ENCODE measurements at places on chromosomes 12 and 14.
A peak's percentile ranks its signal among the peaks of the same experiment; 100 is the strongest.

GRCh38 chr12:116731801-116732200 lies 6.1 kb downstream of the SPRING1 start:
- no peak for DNase-seq

GRCh38 chr12:630656-631632 lies 32.3 kb downstream of the NINJ2 start:
- DNase-seq, result no peak

DNA sequence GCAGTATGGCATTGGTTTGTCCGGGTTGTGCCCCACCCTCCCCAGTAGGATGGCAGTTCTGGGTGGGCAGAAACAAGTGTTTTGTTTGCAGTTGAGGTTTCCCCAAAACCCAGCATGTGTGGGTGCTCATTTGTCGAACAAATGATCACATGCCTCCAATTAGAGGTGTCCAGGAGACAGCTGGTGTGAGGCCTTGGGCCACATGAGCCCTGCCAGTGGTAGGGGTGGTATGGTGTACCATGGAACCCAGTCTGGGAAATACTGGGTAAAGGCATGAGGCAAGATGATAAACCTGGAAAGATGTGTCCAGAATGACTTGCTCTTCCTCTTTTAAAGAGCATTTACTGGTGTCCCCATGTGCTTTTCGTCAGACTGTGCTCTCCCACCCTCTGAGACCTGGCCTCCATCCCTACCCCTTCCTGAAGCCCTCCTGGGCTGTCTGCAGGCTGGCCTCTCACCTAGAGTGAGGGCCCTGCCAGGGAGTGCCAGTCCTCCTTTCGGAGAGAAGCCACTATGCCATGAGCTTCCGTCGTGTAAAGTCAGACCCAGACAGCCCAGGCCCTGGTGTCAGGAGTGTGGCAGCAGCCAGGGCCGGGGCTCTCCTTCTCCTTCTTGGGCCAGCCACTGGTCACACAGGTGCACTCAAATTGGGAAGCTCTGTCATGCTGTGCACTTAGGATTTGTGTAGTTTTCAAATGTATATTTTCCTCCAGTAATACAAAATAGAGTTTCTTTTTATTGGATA lies 17.6 kb downstream of the ANKRD9 start:
- no peak for DNase-seq

- no peak for DNase-seq
Measured at GRCh38 chr12:63163541-63163940, 12.5 kb upstream of the AVPR1A start.

- no peak for DNase-seq
Measured at GRCh38 chr14:75807667-75808360, 146.8 kb downstream of the TTLL5 start.

- DNase-seq, result no peak
Measured at GRCh38 chr12:91417650-91418049, 235.0 kb upstream of the DCN start.

GRCh38 chr12:105548626-105549025 lies 218.1 kb downstream of the C12orf75 start:
- no peak for DNase-seq

DNA sequence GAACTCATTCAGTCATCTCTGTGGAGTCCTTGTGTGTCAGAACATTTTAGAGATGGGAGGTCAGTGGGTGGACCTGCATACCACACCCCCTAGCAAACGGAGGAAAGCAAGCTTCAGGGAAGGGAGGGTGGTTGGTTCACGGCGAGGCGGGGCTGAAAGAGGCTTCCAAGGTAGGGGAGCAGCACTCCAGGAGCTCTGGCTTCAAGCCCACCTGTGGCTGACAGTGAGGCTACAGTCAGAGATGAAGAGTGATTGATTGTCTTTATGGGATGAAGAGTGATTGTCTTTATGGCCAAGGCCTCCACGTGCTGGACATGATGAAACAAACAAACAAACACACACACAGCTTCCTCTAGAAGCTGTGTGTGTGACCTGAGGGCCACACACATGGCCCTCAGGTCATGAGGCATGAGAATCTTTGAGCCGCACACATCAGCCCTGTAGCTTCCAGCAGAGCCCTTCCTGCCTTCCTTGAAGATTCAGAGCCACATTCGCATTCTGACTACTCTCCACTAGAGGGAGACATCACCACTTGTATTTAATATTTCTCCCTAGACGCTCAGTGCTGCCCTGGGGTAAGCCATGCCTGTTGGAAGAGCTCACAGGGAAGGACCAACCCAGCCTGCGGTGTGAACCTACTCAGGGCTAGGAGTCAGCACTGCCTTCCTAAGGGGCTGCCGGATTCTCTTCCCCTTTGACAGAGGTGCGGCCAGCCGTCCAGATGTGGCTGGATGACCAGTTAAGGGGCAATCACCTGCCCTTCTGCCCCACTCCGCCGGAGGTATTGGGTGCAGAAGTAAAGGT lies 54.4 kb upstream of the KCNA1 start:
- peak; percentile 80 for DNase-seq

GRCh38 chr12:47886510-47887240 lies 18.1 kb downstream of the VDR start:
- no peak for DNase-seq

DNA sequence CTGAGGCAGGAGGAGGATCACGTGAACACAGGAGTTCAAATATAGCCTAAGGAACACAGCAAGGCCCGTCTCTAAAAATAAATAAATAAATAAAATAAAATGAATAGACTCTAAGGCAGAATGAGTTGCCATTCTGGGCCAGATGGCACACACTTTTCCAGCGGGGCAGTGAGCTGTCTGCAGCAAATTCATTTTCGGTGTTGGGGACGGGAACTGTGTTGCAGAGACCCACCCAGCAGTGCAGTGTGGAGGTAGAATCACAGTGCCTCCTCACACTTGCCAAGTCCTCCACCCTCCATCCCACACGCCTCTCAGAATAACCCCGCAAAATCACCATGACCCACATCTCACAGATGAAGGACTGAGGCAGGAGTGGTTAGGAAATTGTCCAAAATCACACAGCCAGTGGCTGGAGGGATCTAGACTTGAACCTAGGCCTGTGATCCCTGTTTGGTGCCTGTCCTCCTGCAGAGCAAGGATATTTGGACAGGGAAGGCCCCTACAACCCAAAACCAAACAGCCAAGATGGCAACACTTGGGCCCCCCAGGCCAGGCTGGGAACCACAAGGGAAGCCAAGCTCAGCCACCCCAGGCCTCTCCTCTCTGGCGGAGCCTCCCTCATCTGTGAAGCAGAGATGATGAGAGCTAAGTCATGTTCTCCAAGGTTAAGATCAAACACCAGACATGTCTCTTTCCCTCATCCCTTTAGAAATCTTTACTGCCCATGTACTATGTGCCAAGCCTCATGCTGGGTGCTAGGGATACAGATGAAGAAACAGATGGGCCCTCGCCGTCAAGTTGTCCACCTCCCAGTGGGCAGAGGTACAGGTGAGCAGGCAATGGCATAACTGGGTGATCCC lies 152.7 kb downstream of the DPF3 start:
- DNase-seq, result no peak

DNA sequence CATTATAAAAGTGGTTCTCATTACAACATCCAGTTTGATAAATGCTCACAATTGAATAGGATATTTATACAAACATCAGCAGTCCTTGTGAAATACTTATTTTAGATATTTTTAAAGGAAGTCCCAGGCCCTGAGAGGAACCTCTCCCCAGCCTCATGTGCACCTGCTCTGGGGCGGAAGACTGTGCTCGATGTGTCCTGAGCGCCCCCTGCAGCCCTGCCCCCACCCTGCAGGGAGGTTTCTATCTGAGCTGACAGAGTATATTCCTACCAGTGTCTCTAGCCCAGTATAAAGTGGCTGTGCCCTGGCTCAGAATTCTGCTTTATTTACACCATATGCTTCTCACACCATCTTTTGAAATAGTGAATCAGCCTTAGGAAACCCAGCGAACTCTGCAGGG lies 1349.1 kb downstream of the TMEM121 start:
- DNase-seq, result peak; percentile 53

- peak; percentile 51 for DNase-seq
Measured at GRCh38 chr12:117025481-117026151, 73.6 kb downstream of the TESC start.

GRCh38 chr12:46209914-46210872 lies 58.6 kb downstream of the SLC38A1 start:
- DNase-seq, result peak; percentile 92

- no peak for DNase-seq
Measured at GRCh38 chr12:128008341-128008740, 258.6 kb upstream of the TMEM132C start.

GRCh38 chr14:41521891-41522290 lies 84.8 kb upstream of the LRFN5 start:
- no peak for DNase-seq

DNA sequence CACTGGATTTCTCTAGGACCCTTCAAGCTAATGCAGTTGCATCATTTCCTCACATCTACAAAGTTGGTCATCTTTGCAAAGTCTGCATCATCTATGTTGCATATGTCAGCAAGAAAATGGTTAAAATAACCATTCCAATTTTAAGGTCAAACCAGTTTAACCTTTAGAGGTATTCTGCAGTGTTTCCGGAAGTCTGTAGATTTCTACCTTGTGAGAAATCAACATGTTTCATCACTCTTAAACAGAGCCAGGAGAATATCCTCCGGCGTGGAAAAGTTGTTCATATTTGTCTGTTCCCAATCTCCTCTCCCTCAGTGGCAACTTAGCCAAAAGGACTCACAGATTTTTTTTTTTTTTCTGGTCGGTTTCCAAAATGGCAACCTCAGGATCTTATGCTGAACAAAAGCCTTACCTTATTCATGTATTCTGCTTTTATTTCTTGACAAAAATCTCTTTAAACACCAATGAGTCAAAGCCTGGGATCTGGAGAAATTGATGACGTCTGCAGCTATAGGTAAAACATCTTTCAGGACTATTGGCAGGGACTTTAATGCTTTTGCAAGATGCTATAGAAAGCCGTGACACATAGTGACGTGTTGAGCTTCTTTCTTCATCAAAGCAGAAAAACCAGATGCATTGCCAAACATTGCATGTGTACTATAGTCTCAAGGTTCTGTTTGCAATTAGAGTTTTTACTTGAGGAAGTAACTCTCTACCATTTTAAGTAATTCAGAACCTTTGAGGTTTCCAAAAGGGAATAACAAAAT lies 16.0 kb upstream of the CDK17 start:
- no peak for DNase-seq

DNA sequence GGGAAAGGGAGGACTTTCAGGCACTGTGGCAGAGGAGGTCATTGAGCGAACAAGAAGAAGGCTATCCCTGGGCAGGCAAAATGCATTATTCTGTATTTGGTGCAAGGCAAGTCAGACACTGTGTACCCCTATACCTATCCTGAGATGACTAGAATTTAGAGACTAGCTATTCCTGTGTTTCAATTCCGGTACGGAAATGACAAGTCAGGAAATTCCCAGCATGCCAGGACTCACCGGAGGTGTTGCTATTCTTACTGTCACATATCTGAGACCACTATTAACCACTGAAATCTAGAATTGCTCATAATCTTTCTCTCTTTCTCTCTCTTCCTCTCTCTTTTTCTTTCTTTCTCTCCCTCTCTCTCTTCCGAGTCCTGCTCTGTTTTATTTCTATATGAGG lies 297.1 kb downstream of the PDZRN4 start:
- DNase-seq, result no peak

DNA sequence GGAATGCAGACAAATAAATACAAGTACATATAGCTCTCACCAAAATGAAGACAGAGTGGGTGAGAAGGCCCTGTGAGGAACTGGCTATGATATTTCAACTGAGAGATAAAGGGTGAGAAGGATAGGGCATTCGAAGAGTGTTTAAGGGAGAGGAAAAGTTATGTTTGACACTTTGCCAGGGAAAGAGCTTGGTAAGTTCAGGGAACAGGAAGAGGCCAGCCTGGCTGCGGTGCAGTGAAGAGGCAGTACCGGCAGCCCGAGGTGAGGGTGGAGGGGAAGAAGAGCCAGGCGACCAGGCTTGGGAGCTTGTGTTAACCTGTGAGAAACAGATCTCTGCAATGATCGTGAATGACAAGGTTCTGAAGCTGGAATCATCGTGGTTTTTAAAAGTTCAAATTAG lies 84.7 kb upstream of the RFX4 start:
- no peak for DNase-seq

GRCh38 chr12:5756338-5756842 lies 188.7 kb downstream of the ANO2 start:
- DNase-seq, result no peak

DNA sequence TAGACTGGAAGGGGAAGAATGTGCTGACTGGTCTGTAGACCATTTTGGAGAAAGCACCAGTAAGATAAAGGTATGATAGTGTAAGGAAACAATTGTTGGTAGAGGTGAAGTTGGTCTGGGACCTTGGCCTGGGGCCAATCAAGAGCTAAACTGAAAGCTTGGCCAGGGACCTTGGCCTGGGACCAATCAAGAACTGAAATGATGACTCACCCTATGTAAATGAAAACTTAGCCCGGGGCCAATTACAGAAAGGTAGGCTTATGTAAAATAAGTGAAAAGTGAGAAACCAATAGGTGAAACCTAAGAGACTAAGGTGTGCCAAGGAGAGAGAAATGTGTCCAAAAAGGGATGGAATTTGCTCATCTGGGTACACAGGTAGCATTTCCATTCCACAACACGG lies 776.0 kb downstream of the C12orf50 start:
- no peak for DNase-seq

DNA sequence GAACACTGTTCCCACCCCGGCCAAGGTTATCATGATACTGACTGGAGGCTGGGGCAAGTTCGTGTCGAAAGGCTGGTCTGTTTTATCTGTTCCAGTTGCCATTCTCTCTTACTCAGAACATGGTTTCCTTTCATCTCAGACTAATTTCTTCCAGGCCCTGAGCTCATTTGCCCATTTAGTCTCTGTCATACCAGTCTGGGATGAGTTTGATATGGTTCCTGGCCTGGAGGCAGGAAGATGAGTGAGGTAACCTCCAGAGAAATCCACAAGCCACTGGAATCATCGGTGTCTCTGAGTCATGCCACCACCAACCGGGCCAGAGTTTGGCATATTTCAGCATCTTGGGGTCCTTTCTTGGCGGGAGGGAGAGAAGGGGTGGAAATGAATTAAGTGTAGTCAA lies 114.7 kb downstream of the NTF3 start:
- no peak for DNase-seq

GRCh38 chr14:69953266-69953915 lies 74.2 kb downstream of the SMOC1 start:
- DNase-seq, result no peak

DNA sequence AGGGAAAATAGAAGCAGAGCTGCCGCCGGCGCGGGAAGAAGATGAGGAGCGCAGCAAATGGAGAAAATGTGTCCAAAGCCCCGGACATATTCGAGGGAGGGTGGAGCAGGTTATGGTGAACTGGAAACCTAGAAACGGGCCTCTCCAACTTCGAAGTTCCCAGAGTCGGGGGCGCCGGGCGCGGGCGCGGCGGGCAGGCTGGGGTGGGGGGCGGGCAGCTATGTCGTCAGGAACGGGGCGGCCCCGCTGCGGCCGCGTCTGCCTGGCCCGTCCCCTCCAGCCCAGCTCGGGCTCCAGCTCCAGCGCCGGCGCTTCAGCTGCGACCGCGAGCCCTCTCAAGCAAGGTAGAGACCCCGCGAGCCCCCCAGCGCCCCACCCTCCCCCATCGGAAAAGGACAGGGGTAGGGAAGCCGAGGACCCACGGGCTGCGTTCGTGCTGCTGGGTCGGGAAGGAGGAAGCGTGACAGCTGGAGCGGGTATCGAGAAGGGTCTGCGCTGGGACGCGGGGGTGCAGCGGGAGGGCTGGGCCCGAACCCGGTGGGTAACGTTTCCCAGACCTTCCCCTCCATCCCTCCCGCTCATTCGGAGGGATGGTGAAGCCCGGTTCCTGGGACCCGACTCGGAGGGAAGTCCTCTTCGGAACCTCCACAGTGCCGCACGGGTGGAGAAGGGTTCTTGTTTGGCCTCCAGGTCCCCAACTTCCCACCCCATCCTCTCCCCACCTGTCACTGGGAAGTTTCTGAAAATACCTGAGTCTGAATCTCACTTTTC lies 1.0 kb downstream of the DGKA start:
- no peak for DNase-seq
